Mesenteric fat pad (tissue), 1 donor: ENCODE measurements at places on chromosomes 3 and 15. TPM values are rescaled to one million over a fixed set of nuclear protein-coding genes. Genes with fewer than 3 reads are reported as not detected.

DNA sequence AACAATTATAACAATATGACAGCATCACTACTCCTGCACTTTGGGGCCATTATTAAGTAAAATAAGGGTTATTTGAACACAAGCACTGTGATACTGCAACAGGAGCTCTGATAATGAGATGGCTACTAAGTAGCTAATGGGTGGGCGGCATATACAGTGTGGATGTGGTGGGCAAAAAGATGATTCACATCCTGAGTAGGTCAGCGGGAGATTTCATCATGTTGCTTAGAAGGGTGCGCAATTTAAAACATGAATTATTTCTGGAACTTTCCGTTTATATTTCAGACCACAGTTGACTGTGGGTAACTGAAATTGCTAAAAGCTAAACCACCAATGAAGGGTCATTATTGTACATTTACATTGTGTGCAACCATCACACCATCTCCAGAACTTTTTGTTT lies 42.3 kb downstream of the FBXO22 start:
- no peak for DNase-seq

GRCh38 chr15:33882921-33883320 lies 85.4 kb upstream of the CHRM5 start:
- DNase-seq = no peak

- DNase-seq = no peak
These were observed 60.0 kb upstream of the FEZF2 start for GRCh38 chr3:62433396-62433795.

- DNase-seq = no peak
These were observed 228.1 kb upstream of the PROK2 start for GRCh38 chr3:72013084-72013483.

GRCh38 chr15:61921093-61921492 lies 139.2 kb downstream of the VPS13C start:
- DNase-seq = no peak

DNA sequence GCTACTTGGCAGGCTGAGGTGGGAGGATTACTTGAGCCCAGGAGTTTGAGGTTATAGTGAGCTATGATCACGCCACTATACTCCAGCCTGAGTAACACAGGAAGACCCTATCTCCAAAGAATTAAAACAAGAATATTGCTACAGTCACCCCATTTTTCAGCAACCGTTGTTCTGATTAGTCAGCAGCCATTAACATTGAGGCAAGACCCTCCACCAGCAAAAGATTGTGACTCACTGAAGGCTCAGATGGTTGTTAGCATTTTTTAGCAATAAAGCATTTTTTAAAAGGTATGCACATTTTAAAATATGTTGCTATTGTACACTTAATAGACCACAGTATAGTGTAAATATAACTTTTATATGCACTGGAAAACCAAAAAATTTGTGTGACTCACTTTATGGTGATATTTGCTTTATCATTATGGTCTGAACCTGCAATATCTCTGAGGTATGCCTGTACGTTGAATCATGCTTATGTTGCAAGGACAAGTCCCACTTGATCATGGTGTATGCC lies 492.6 kb downstream of the SQOR start:
- DNase-seq = no peak

DNA sequence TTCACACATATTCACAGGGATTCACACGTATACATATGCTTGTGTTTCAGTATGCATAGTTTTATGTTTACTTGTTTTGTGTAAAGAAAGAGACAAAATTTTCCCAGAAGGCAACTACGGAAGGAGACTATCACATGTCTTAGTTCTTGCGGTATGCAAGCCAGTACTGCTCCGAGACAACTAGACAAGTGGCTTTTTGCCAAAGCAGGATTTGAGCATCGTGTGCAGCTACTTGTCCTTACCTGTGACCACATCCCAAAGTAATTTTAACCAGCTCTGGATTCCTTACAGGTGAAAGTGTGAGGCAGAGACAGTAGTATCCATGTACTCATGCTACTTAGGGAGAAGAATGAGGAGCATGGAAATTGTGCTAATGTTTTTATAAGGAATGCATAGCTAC lies 591.4 kb upstream of the NR2F2 start:
- no peak for DNase-seq

- DNase-seq = no peak
These were observed 48.3 kb downstream of the SST start for GRCh38 chr3:187621881-187622280.

- DNase-seq = no peak
These were observed 143.5 kb downstream of the NFKBIZ start for GRCh38 chr3:101992863-101993262.

The SPINK8 gene
- total RNA-seq = not detected

The FBXL22 gene
- total RNA-seq = 1.0 TPM

The LEKR1 gene
- 1.2 TPM for total RNA-seq

The AGBL1 gene
- not detected for total RNA-seq

The ARL8B gene
- total RNA-seq = 63.4 TPM

The LMAN1L gene
- not detected for total RNA-seq

The IMPG2 gene
- total RNA-seq = 0.13 TPM

The CDHR4 gene
- not detected for total RNA-seq

The RETNLB gene
- total RNA-seq = not detected

The CHCHD6 gene
- total RNA-seq = 10.9 TPM
